ENCODE measurements at places on chromosomes 2 and 18.
A peak's percentile ranks its signal among the peaks of the same experiment; 100 is the strongest.

GRCh38 chr2:85551698-85552678, 9.3 kb downstream of the GGCX start:
- DNase-seq = peak; percentile 90

- DNase-seq = no peak
Observed at GRCh38 chr2:191747170-191747530, 69.2 kb downstream of the NABP1 start.

GRCh38 chr2:9220201-9220600, 13.6 kb downstream of the ASAP2 start:
- DNase-seq = no peak

DNA sequence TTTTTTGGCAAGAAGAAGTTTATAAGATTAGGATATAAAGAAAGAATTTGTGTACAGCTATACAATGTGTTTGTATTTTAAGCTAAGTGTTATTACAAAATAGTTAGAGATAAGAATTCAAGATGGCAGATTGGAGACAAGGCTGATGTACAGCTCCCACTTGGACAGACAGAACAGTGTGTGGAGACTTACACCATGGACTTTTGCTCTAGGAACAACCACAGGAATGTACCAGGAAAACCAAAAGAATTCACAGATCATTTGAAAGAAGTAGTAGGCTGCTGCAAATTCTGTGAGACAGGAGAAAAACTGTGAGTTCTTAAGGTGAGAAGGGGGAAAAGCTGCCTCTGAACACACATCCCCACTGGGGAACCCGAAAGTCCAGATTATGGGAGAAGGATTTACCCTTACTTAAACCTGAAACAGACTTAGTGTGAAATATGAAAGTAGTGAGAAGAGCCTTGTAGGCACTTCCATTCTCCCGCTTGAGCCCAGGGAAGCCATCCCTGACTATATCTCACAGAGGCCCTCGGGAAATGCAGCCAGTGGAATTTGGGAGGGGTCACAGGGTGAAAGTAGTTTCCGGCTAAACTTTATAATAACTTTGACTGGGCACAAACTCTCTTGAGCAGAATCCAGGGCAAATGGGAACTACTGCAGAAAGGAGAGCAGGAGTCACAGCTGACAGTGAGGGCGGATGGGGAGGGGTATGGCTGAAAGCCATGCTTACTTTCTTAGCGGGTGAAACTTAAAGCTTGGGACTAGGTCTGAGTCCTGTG, 11.6 kb upstream of the RPRD1A start:
- DNase-seq = no peak

GRCh38 chr2:15348045-15348444, 213.1 kb downstream of the NBAS start:
- DNase-seq = no peak

GRCh38 chr2:18749912-18750526, 160.7 kb upstream of the NT5C1B start:
- DNase-seq = peak; percentile 39

- DNase-seq = no peak
Observed at GRCh38 chr2:221397187-221397586, 174.9 kb downstream of the EPHA4 start.

DNA sequence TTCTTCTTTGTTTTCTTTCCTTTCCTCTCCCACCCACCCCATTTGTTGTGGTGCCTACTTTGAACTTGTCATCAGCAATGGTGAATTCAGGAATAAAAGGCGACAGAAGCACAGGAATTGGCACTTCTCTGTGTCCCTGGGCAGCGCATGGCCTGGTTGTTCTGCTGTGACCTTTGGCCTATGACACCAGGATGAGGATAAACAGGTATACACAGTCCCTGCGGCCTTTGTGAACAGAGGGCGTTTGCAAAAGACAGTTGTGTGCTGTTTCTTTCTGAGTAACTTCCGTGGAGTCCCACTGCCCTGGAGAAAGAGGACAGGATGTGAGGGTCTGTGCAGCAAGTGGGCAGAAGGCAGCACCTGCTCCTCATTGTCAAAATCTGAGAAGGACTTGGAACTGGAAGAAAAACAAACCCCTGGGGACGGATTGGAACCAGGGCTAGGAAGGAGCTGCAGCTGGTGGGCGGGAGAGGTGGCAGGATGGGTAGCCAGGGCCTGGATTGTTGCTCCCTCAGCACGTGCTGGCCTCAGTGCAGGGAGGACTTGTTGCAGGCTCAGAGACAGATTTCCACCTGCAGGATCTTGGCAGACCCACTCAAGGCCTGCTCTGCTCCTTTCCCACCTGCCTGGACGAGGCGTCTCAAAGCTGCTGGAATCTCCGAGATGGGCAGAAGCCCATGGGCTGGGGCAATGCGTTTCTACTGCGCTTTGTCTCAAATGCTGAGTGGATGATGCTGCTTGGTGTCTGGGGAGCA, 159.5 kb downstream of the ACKR3 start:
- no peak for DNase-seq

GRCh38 chr2:12269041-12269972, 447.4 kb upstream of the TRIB2 start:
- DNase-seq = no peak

GRCh38 chr18:47788621-47789020, 141.8 kb downstream of the SMAD2 start:
- DNase-seq = no peak

DNA sequence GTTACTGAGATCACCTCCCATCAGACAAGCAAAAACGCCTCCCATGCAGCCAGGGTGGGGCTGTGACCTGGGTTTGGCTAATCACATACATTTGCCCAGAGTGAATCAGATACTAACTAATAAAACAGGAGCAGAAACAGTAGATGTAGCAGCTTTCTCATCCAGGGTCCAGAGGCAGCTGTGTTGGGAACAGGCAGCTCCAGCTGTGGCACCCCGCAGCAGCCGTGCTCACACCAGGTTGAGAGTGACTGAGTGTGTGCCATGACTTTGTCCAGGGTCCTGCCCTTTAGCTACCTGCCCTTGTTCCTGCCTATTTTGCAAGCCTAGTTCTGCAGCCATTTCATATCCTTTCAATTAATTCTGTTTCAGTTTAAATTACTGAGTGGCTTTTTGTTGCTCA, 20.5 kb downstream of the DDX18 start:
- no peak for DNase-seq

DNA sequence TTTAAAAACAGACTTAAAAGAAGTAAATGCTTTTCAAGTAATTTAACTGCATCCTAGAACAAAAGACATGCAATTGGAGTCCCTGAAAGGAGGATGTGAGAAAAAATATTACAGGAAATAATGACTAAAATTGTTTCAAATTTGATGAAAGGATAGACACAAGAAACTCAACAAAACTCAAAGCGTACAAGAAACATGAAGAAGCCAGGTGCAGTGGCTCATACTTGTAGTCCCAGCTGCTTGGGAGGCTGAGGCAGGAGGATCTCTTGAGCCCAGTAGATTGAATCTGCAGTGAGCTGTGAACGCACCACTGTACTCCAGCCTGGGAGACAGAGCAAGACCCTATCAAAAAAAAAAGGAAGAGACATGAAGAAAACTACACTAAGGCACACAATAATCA, 118.1 kb upstream of the SLC39A10 start:
- DNase-seq = no peak

GRCh38 chr2:144702051-144702450, 182.1 kb upstream of the ZEB2 start:
- DNase-seq = no peak

DNA sequence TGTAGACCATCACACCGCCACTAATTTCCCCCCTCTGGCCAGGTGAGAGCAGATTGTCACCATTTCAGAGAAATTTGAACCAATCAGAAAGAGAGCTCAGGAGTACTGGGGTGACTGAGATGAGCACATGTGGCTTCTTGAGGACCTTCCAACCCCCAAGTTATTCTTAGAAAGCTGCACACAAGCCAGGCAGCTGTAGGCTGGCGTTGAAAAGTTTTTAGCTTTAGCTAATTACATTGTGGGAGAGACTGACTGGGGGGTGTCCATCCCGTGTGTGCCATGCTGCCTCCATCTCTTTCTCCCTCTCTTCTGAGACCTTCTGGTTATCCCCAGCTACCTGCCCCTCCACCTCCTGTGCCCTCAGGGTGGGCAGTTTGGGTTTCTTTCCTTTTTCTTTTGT, 154.0 kb downstream of the AGAP1 start:
- no peak for DNase-seq

GRCh38 chr2:211302676-211303075, 746.3 kb downstream of the CPS1 start:
- no peak for DNase-seq

- no peak for DNase-seq
Observed at GRCh38 chr2:60530660-60531281, 22.7 kb downstream of the BCL11A start.

GRCh38 chr2:120720231-120720630, 15.4 kb upstream of the GLI2 start:
- DNase-seq = no peak

DNA sequence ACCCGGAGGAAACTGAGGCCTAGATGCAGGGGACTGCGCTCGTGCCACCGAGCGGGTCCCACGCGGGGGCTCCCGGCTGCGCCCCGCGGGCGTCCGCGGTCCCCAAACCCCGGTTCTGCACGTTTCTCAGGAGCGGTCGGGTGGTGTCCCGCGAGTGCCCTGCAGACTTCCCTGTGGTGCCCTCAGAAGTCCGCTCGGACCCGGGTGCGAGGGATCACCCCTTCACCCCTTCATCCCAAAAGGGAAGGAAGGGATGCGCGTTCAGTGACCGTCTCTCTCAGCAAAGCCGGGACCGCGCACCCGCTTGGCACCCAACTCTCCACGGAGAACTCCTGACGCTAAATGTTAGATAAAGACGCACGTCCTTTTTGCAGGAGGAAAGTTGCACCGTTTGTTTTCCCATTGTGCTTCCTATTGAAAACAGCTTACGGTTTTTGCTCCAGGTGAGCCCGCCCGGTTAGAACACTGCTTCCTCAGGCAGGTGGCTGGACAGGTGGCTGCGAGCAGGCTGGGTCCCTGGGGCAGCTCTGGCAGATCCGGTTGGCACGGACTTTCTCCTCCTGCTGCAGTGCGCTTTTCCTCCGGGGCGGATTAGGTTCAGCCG, 779 bp downstream of the DGKD start:
- no peak for DNase-seq

GRCh38 chr2:177282787-177283572, 18.5 kb upstream of the NFE2L2 start:
- DNase-seq = no peak

- DNase-seq = no peak
Observed at GRCh38 chr2:54419855-54420523, 36.1 kb upstream of the SPTBN1 start.

DNA sequence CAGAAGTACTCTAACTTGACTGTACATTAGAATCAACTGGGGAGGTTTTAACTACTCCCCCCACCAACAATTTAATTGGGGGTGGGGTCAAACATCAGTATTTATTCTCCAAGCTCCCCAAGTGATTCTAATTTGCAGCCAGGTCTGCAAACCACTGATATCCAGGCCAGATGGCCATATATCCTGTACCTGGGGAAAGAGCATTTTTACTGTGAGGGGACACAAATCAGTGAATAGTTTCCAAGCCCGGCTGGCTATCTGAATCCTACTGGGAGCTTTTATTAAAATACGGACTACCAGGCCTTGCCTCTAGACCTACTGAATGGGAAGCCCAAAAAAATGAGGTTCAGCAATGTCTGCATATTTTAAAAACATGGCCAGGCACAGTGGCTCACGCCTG, 88.5 kb downstream of the TCF4 start:
- DNase-seq = no peak

- DNase-seq = no peak
Observed at GRCh38 chr2:58081000-58081399, 34.4 kb downstream of the VRK2 start.

DNA sequence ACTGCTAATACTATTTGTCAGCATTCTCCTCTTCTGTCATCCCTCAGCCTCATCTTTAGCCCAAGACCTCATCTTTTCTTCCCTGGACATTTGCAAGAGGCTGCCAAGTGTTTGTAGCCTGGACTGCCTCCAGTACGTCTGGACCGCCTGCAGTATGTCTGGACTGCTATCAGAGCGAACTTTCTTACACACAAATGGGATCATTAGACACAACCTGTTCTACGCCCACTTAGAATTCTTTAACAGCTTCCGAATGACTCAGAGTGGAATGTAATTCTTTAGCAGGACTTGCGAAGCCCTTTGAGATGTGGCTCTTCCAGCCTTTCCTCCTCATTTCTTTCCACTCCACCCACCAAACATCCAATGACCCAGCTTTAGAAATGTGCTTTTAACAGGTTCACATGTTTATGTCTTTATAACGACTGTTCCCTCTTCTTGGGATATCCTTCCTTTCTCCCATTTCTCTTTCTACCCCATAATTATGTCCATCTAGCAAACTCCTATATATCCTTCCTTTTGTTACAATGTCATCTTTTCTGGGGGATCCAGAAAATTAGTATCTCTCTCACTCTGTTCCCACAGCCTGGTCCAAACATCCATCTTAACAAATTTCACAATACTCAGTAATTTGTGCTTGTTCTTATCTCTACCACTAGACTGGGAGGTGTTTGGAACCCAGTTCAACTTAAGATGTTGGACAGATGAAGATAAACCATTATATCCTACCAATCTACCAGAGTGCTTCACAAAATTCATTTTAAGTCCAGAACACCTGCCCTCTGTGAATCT, 171.3 kb upstream of the PGAP1 start:
- DNase-seq = no peak

GRCh38 chr2:39657287-39657937, 8.3 kb upstream of the TMEM178A start:
- no peak for DNase-seq

DNA sequence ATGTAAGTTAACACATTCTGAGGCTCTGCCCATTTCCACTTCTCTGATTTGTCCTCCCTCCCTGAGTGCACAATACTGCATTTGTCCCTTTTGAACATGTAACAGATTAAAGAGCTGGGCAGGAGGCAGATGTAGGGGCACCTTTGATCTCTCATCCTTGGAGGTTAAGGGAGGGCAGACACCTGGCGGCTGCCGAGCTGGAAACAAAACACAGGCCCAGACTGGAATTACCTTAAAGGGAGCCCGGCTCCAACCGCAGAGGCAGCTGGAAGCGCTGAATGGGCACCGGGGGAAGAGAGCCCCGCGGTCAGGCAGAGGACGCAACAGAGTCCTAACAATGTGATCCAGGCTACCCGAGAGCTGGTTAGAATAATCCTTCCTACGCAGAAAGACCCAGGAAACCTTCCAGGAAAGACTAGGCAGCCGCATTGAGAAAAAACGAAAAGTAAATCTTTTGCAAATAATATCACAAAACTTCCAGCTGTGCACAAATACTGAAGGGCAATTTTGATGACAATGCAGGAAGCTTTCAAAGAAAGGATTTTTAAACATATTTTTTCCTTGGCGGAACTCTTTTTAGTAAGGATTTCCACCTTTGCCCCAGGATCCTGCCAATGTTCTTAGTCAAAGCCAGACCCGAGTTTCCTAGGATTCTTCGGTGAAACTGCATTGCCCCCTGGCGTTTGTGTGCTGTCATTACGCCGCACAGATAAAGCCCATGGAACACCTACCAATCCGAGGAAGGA, 216.0 kb downstream of the TGIF1 start:
- DNase-seq = peak; percentile 69

GRCh38 chr2:234964631-234965461, 13.0 kb downstream of the SH3BP4 start:
- DNase-seq = no peak

Data from CD4-positive, alpha-beta T cell (primary cell).